Erythroblast (primary cell): ENCODE measurements at places on chromosomes 11 and 22.
A peak's percentile ranks its signal among the peaks of the same experiment; 100 is the strongest.

DNA sequence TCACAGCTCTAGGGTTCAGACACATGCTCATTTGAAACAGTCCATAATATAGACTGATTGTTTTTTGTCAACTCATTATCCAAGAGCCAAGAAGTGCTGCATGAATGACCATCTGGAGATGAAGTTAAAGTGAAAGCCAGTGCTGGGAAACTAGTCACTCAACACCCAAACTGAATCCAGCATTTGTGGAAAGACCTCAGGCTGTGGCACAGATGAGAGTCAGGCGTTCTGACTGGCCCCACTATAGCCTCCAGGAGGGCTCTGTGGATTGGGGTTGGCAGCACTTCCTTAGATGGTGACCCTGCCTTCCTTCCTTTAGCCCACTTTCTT is 2.1 kb downstream of the FEZ1 start:
- DNase-seq: peak; percentile 10

DNA sequence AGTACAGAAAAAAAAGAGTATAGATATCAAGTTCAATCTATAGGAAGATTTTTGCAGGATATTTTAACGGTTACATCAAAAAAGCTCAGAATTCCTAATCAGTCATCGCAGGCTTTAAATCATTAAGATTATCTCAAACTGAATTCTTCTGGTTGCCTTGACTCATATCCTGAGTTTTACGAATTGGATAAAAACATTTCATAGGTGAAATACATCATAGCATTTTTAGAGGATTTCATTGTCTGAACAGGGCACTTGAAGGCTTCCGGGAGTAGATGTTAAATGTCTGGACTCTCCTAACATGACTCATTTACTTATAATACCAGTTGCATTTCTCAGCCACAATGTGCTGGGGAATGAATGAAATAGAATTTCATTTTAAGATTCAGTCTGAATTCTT is 2216.6 kb upstream of the RAG2 start:
- DNase-seq: no peak

DNA sequence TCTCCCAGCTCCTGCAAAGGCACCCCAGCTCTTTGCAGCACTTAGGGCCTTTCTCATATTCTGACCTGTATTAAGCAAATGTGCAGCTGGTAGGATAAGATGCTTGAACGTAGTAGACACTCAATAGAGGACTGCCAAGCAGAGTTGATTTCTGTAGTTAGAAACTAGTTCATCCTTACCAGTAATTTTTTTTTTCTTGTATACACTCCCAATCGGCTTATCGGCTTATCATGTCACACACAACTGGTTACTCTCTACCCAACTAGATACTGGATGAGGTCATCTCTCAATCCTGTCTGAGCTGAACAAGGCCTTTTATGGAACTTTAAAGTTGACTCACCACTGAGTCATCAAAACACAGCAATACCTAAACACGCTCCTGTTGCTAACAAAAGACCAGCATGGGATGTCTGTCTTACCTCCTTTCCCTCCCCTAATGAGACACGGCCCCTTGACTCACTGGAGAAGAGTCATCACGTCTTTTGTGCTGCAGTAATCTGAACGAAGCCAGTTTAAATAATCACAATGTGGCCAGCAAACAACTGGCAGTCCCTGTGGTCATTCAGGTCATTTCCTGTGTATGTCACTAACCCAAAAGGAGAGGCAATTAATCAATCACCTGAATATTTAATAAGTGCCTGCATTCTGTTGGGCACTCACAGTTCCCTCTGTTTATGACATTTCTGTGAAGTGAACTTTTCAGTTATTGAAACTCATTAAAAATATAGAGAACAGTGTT is 7.5 kb upstream of the WEE1 start:
- peak; percentile 99 for DNase-seq

- DNase-seq: no peak
These were observed 461 bp downstream of the TBC1D10A start for GRCh38 chr22:30326255-30326705.

DNA sequence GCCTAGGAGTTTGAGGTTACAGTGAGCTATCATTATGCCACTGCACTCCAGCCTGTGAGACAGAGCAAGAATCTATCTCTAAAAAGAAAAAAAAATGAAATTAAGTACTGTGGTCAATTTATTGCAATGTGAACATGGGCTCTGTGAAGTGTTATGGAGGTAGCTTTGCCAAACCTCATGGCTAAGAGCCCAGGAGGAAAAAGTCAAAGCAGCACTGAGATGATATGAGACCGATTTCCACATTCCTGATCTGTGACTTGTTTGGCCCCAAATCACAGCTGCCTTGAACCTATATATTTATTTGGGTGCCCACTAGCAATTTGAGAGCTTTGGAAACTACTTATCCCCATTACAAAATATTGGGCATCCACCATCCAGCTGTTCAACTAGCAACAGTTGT is 29.8 kb upstream of the TMEM135 start:
- DNase-seq: no peak

GRCh38 chr11:91825777-91826176 is 398.8 kb upstream of the FAT3 start:
- no peak for DNase-seq

GRCh38 chr22:50139843-50140415 is 30.6 kb upstream of the PANX2 start:
- DNase-seq: no peak

GRCh38 chr11:109552376-109552775 is 130.4 kb downstream of the C11orf87 start:
- no peak for DNase-seq

DNA sequence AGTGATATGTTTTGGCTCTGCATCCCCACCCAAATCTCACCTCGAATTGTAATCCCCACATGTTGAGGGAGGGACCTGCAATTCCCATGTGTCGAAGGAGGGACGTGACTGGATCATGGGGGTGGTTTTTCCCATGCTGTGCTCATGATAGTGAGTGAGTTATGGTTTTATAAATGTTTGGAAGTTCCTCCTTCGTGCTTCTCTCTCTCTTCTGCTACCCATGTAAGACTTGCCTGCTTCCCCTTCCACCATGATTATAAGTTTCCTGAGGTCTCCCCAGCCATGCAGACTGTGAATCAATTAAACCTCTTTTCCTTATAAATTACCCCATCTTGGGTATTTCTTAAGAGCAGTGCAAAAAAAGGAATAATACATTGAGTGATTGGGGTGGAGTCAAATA is 7.3 kb upstream of the CEP295 start:
- no peak for DNase-seq

DNA sequence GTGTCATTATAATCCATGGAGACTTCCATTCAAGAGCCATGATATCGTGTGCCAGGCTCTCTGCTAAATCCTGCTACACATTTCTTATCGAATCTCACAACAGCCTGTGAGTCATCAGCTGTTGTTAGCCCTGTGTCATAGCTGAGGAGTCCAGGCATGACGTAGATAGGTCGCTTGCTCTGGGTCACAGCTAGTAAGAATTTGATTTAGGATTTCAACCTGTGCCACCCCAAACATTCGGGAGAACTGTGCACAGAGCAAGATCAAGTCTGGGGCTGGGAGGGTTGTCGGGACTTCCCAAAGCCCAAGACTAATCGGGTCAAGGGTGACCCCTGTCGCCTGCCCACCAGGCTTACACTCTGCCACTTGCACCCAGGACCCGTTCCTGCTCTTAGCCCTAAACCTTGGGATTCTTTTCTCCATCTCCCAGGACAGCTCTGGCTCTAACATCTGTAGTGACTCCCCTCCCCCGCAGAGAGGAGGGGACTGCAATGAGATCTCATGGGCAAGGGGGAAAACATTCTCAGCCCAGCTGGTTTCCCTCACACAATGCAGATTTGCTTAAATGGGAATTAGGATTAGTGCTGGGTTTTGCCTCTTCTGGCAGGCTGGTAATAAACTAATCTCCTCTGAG is 34.3 kb downstream of the TSPAN18 start:
- peak; percentile 64 for DNase-seq
